CD4-positive, alpha-beta T cell treated with Interferon alpha-2 for 1 hour (primary cell): ENCODE measurements at places on chromosomes 11 and 22.
A peak's percentile ranks its signal among the peaks of the same experiment; 100 is the strongest.

- DNase-seq, result no peak
Measured at GRCh38 chr11:102427068-102427467, 25.5 kb downstream of the TMEM123 start.

DNA sequence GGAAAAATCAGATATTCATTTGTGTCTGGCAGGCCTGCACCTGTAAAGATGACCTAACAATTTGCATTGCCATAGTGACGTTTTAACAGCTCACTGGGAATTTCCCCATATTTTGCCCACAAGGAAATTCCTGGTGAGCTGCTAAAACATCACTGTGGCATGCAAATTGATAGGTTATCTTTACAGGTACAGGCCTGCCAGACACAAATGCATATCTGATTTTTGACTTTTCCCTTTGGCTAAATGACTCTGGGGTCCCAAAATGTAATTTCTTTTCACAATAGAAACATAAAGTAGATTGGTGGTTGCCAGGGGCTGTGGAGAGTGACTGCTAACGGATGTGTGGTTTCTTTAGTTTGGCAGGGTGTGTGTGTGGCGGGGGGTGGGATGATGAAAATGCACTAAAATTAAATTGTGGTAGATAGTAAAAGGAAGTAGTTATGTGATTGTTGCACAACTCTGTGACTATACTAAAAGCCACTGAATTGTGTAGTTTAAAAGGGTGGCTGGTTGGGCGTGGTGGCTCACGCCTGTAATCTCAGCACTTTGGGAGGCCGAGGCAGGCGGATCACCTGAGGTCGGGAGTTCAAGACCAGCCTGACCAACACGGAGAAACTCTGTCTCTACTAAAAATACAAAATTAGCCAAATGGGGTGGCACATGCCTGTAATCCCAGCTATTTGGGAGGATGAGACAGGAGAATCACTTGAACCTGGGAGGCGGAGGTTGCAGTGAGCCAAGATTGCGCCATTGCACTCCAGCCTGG lies 18.5 kb upstream of the FEZ1 start:
- peak; percentile 76 for DNase-seq

- no peak for DNase-seq
Measured at GRCh38 chr11:65866509-65867283, 5.9 kb downstream of the EFEMP2 start.

DNA sequence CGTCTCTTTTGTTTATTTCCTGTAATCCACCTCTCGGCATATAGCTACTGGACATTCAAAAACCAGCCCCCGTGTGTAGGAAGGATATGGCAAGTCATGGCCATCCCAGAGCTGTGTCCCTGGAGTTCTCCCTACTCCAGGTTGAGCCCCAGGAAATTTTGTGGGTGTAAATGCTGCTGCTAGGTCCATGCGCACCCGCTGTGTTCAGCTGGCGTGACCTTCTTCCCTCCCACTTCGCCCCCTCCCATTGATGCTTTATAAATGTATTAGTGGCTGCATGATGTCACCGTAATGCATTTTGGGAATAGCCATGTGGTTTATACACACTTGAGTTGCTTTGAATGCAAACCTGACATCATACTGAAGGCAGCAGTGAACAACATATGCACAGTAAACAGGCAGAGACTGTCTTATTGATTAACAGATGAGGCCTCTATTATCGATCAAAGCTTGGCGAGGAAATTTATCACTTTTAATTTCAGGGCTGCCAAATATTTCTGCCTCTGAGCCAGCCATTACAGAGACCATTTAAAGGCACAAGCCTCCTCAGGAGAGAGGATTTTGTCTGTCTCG lies 113.6 kb upstream of the NNMT start:
- DNase-seq, result no peak

DNA sequence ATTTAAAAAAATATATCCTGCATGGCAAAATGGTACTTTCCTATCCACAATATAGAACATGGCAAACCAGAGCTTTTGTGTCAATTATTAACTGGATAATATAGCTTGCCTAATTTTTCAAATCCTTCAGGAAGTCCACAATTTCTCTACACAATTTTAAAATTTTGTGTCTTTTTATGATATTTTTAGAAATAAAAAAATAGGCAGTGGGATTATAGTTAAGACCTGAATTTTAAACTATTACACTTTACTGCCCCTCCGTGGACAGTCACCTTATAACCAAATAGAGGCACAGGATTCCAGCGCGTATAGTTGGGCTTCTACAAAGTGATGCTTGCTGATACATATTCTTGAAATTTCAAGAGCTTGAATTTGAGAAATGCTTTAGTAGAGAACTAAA lies 2.1 kb upstream of the DMC1 start:
- DNase-seq, result peak; percentile 65

DNA sequence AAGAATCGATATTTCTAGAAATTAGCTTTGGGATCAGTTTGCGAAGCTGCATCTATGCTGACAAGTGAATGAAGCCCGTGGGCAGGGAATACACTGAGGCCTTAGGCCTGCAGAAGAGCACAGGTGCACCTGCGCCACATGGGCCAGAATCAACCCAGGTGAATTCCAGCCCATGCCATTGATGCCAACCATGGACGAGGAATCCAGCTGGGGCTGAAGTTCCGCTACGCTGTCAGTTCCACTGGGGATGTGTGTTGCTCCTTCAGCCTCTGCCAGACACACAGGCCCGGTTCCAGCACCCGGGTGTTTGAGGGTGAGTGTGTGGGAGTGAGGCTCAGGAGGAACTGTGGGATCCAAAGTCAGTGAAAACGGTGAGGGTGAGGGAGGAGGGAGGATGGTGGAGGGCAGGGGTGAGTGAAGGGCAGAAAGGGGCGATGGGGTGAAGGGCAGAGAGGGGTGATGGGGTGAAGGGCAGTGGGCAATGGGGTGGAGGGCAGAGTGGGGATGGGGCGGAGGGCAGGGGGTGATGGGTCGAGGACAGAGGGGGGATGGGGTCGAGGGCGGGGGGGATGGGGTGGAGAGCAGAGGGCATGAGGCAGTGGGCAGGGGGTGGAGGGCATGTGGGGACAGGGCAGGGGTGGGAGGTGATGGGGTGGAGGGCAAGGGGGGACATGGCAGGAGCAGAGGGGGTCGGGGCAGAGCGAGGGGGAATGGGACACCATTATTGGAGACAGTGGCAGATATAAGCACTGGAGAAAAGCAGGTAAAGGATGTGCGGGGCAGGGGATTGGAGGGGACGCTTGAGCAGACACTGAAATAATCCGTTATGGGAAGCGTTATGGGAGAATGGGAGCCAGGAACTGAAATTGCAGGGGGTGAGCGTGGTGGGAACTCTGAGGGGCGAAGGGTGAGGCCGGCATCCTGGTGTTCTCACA lies 931.6 kb downstream of the BRD1 start:
- DNase-seq, result no peak

DNA sequence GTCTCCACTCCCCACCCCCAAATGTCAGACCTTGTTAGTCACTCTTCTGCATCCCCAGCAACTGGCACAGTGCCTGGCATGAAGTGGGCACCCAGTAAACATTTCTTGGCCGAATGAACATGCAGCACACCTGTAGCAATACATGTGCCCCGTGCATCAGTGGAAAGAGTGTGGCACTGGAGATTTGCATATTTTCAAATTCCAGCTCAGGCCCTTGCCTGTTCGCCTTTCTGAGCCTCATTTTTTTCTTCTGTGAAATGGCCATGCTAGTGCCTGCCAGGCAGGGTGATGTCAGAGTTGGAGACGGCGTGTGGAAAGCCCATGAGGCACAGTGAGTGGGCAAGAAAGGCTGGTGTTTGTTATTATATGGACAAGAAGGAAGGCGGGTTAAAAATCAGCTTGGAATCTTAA lies 38.7 kb downstream of the CD82 start:
- no peak for DNase-seq
